ENCODE measurements at places on chromosomes 11 and 22.

GRCh38 chr22:24379536-24379935 is 47.9 kb upstream of the ADORA2A start:
- no peak for DNase-seq

- DNase-seq: no peak
These were observed 9.1 kb downstream of the FLRT1 start for GRCh38 chr11:64044730-64045393.

- DNase-seq: no peak
These were observed 28.4 kb downstream of the CDON start for GRCh38 chr11:126034039-126034932.

GRCh38 chr11:68460741-68461574 is at the start of gene PPP6R3:
TSS of gene PPP6R3 (plus strand) at chr11:68460752. CDS start at chr11:68537665, 76,913 bp downstream.
- DNase-seq: no peak

DNA sequence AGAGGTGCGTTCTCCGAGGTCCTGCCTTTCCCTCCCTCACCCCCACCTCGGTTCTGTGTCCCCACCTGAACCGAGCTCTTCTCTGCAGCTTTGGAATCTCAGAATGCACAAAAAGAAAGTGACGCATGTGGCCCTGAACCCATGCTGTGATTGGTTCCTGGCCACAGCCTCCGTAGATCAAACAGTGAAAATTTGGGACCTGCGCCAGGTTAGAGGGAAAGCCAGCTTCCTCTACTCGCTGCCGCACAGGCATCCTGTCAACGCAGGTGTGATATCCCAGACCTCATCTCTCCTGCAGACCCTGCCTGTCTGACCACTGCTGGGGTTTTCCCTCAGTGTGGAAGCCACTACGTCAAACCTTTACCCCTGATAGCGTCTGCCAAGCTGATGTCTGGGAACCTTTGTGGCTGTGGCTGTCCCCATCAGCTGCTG is 13.9 kb downstream of the ACP2 start:
- no peak for DNase-seq

GRCh38 chr11:20204681-20205080 is 44.4 kb upstream of the DBX1 start:
- DNase-seq: no peak

- DNase-seq: no peak
These were observed 273.5 kb upstream of the MPPED2 start for GRCh38 chr11:30859669-30860068.

Measured in suprapubic skin (tissue), 4 donors.